Fibroblast of skin of right quadriceps (primary cell): ENCODE measurements at places on chromosomes 5 and 9.

- peak; percentile 51 for DNase-seq
Measured at GRCh38 chr5:138900281-138900965, 25.3 kb upstream of the LRRTM2 start.

DNA sequence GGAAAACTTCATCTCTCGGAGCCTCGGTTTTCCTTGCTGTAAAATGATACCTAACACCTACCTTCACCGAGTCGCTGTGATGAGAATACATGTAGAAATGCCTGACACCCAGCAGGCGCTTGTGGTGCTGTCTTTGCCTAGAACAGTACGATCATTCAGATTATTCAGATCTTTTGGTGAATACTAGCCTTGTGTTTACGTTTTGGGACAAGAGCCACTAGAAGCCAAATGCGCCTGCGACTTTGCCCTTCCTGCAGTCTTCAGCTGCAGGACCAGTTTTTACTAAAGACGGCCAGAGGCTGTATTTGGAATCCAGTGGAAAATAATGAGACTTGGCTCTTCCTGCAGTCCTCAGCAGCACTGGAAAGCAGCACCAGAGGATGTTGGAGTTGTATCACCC is 189.6 kb downstream of the TRIO start:
- DNase-seq, result no peak

DNA sequence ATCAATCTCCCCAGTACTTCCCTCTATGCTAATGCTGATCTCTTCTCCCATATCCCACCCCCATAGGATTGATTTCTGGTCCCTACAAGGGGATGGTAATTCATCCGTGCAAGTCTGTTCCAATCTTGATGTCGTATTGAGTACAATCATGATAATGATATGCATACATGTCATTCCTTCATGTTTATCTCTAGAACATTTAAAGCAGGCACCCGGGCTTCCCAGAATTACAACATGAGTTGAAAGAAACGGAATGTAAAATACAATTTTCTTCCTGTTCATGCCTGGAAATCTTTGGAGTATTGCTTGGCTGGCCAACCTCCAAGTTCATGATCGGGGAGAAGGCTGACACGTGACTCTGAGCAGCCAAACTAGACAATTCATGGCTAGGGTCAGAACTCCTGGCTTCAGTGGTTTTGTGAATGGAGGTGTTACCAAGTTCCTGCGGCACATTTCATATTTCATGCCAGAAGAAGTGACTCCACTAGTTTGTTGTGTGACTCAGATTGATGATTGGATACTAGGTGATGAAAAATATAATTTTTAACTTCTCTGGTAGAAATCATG is 66.6 kb downstream of the C9orf152 start:
- DNase-seq, result peak; percentile 100

- no peak for DNase-seq
Measured at GRCh38 chr5:23411200-23411599, 96.2 kb upstream of the PRDM9 start.

DNA sequence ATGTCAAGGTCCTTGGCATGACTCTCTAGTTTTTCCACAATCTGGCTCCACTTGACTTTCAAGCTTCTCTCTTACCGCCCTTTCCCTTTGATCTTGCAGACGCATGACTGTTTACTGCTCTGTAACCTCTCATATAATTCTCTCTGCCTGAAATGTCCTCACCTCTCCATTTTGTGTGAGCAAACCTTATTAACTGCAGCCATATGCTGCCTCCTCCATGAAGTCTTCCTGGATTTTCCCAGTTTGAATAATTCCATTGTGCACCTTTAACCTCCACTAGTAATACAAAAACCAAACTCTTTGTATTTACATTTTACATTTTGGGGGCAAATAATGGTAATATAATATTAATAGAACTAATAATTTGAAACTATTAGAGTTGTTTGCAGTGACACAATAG is 9.5 kb upstream of the C9orf72 start:
- DNase-seq, result no peak

DNA sequence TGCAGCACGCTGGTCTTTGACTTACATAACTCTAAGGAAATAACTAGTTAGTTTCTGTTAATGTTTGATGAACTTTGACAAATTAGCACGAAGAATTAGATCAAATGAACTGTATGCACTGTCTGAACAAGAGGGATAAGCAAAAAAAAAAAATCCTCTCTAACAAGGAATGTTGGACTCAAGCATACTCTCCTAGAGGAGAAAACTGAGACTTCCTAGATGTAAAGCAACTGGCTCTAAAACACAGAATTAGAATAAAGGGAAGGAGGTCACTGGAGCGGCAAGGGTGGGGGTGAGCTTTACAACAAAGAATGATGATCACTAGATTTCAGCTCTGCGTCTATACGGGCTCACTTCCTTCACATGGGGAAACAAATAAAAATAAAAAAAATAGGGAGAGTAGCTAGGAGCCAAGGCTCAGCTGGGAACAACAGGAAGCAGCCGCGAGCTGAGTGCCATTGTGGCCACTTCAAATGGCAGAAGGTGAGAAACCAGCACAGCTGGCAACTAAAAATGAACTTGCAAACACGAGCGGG is 48.7 kb upstream of the CEMIP2 start:
- no peak for DNase-seq

DNA sequence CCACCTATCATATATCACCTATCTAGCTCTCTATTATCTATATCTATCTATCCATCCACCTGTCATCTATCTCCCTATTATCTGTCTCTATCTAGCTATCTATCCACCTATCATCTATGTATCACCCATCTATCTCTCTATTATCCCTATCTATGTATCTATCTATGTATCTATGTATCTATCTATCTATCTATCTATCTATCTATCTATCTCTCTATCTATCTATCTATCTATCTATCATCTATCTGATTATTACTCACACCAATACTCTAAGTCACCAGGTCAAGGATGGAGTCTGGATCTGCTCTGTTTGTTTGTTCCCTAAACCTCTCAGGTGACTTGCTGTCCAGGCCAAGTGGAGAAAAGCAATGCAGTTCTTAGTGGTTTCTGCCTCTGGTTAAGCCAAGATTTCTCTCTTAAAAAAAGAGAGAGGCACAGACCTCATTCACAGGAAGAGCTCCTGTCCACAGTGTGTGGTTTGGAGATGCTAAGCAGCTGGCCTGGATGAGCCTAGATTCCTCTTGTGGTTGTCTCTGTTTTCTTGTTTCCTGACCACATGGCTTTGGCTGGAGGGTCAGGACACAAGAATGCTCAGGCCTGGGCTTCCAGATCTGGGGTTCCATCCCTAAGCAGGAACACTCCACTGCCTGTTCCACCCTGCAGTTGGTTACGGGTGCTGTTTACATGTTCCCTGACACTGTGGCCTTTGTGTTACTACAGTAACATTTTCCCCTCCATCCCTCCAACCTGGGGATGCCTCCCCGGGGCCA is 133.4 kb downstream of the PHF2 start:
- no peak for DNase-seq

GRCh38 chr5:120615967-120616645 is 152.0 kb downstream of the PRR16 start:
- peak; percentile 90 for DNase-seq

DNA sequence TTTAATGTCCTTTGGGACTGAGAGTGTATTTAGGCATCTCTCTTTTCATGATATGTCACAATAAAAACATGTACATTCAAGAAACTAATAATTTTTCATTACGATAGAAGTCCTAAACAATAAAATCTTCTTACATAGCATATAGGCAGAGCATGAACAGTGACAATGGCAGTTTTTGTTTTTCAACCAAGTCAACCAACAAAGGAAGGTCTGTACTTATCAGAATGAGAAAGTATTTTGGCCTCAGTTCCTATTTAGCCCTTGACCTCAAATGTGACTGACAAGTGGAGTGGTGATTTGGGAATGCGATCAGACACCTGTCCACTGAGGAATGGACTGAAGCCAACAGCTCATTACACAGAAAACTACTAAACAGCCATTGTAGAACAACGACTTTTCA is 219.5 kb downstream of the TMEM161B start:
- no peak for DNase-seq

GRCh38 chr5:40549616-40550015 is 130.1 kb upstream of the PTGER4 start:
- no peak for DNase-seq

DNA sequence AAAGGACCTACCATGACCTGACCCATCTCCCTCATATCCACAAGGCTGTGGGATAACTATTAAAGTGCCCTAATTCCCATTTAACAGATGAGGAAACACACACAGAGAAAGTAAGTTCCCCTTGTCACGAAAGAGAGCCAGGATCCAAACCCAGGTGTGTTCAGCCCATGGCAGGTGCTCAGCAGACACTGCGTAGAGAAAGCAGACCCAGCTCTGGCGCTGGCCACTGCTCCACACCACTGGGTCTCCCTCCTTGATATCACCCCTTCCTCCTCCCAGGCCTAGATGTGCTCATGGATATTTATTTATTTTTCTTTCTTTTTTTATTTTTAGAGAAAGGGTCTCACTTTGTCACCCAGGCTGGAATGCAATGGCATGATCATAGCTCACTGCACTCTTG is 24.0 kb upstream of the CORO2A start:
- no peak for DNase-seq

DNA sequence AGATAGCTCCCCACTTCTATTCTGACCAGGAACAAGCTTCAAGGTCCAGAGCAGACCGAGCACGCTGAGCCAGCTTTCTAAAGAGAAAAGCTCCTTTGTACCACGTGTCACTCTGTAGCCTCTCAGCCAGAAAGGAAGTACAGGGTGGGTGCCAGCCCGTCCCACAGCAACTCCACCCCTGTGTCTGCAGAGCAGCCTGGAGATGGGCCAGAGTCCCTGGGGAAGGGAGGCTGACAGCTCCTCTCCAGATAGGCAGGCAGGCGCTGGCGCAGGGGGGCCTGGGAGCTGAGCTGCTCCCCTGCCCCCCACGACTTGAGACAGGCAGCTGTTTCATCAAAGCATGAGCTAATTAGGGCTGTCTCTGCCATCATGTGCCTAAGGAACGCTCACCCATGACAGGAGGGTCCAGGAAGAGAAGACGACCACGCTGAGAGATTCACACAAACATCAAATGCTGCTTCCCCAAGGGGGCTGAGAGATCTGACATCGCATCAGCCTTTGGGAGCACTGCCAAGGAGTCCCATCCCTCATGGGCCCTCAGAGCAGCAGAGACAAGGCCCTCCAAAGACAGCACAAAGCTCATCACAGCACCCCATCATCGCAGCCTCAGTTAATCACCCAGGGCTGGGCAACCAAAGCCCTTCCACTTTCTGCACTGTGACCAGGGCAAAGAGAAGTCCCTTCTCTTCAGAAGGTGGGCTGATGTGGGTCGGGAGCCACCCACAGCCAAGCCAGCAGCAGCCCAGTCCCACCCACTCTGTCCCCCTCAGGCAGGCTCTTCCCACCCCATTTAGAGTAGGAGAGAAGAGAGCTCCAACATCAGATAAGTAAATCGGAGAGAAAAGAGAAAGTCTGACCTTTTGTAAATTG is 78.5 kb upstream of the LRRTM2 start:
- peak; percentile 68 for DNase-seq

DNA sequence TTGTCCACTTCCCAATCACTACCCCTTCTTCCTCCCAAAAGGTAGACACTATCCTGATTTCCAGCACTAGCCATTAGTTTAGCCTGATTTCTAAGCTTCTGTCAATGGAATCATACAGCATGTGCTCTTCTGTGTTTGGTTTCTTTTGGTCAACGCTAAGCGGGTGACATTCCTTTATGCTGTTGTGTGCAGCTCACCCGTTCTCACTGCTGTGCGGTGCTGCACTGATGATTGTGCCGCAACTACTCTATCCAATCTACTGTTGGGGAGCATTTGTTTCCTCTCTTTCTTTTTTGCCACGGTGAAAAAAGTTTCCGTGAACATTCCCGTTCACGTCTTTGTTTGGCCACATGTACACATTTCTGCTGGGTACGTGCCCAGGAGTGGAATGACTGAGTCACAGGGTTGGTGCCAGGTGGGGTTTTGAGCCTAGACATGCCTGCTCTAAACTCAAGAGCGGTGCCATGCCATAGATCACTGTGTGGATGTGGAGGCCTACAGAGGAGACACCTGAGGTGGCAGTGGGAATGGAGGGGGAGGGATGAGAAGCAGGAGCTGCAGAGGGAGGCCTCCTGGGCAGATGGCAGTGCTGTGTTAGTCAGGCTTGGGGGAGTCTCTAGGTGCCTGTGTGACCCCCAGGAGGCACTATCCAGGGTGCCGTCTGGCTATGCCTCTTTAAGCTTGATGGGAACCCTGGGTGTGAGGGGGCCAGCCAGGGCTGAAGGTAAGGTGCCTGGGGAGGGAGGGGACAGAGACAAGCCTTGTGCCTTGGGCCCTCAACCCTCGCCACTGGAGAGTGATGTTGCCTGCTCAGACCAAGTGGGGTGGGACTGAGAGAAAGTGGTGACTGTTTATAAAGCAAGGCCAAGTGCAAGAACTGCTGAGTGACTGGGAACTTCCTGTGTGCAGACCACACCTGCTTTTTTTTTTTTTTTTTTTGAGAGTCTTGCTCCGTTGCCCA is 11.4 kb upstream of the ANKRD33B start:
- peak; percentile 38 for DNase-seq

DNA sequence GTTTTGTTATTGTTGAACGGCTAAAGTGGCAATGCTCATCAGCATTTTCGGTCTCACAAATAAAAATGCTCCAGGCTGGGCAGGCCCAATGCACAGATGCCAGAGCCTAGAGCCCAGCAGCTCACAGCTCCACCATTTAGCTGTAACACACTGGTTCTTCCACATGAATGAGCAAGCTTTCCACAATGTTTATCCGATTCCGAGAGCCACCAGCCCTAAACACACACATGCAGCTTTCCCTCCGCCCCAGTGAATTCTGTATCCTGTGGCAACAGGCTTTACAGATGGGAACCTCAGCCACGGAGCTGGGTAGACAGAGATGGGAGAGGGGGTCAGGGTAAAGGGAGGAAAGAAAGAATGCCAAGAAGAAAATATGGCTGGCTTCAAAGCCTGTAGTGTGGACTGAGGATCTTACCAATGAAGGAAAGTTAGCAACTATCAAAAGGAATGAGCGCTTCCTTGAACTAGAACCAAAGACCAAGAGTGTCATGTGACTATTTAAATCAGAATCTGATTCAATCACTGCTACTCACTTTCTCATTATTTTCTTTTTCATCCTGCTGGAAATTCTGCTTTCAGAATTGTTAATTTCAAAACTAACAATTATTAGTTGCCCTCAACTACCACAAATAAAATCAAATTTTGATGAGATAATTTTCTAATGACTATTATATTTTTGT is 77.1 kb downstream of the MRPS27 start:
- DNase-seq, result no peak

GRCh38 chr5:81424728-81425127 is 30.8 kb upstream of the ACOT12 start:
- no peak for DNase-seq

GRCh38 chr5:171420431-171421241 is 1.2 kb downstream of the FGF18 start:
- peak; percentile 88 for DNase-seq

GRCh38 chr9:89799221-89799620 is 194.4 kb downstream of the GADD45G start:
- DNase-seq, result no peak

- DNase-seq, result no peak
Measured at GRCh38 chr5:86108825-86109224, 508.9 kb upstream of the COX7C start.

- DNase-seq, result peak; percentile 3
Measured at GRCh38 chr9:32344551-32345182, 39.8 kb upstream of the ACO1 start.
